Caki2 (cell line): ENCODE measurements at places on chromosomes 4 and X.

GRCh38 chr4:147846318-147847155 lies 114.6 kb downstream of the ARHGAP10 start:
- DNase-seq = no peak

GRCh38 chr4:22339491-22339890 lies 176.4 kb downstream of the ADGRA3 start:
- no peak for DNase-seq

- no peak for DNase-seq
These were observed 53.0 kb upstream of the FBXW7 start for GRCh38 chr4:152588869-152589268.

- no peak for DNase-seq
These were observed 15.6 kb downstream of the ALPK1 start for GRCh38 chr4:112312610-112313239.

DNA sequence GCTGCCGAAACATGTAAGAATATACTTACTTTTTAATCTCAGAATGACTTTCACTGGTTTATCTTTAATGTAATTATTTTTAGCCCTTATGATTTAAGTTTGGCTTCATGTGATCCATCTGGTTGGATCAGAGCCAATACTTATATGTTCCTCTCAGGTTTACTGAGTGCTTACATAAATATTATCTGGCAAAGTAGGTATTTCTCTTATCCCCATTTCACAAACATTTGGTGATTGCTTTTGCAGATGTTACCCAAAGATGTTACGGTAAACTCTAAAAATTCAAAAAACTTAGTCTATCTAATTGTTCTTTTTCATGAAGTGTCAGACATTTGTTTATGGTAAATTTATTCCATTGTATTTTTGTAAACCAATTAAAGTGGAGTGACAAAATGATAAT lies 115.0 kb upstream of the TLL1 start:
- DNase-seq = no peak

GRCh38 chrX:133417364-133417763 lies 2.1 kb upstream of the GPC4 start:
- no peak for DNase-seq

GRCh38 chr4:87851332-87851731 lies 18.6 kb downstream of the MEPE start:
- no peak for DNase-seq

DNA sequence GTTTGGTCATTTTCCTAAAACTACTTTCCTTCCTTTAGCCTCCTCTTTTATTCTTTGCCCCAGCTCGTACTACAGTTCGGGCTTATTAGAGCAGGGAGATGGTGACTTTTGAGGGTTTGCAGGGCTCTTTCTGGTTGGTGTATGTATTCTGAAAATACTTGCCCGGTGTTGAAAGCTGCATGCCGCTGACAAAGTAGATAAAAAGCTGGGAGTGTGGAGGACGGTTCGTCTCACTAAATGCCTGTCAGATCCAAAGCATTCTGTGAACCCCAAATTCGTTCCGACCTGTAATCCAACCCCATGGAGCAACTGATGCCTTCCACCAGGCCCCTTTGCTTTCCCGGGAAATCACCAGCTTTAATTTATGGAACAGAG lies 19.2 kb downstream of the TRIM2 start:
- DNase-seq = no peak
